ENCODE measurements at places on chromosomes 1 and 21.

DNA sequence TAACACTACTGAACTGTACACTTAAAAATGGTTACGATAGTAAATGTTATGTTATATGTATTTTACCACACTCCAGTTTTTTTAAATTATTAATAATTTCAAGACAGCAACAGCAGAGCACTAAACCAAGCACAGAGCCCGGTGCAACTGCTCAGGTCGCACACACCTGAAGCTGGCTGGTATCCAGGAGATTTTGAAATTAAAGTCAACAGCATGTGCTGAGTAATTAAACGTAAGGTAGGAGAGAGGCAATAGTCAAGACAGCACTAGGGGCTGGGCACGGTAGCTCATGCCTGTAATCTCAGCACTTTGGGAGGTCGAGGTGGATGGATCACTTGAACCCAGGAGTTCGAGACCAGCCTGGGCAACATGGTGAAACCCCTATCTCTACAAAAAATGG, 35.1 kb upstream of the SLC30A10 start:
- DNase-seq = no peak

GRCh38 chr1:31485166-31485565, 72.2 kb downstream of the SERINC2 start:
- no peak for DNase-seq

DNA sequence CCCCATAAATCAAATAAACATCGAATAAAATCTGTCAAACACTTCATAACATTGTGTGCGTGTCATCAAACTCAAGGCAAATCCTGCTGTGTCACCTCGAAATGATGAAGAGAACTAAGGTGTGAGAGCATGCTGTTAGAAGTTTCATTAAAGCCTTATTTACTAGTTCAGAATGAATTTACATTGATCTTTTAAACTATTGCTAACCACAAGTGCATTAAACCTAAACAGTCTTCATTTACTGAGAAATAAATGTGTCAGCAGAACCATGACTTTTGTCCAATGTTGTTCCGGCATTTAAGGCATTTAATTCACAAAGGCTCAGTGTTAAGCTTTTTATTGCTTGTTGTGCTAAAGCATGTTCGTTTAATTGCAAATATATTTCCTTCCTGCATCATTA, 474.4 kb downstream of the SETD4 start:
- no peak for DNase-seq

- DNase-seq = no peak
These were observed 98.0 kb upstream of the C1orf174 start for GRCh38 chr1:3998086-3998485.

GRCh38 chr1:31576201-31576669, at the start of gene TINAGL1:
TINAGL1 (plus strand) TSS chr1:31576515; CDS start chr1:31577149, 634 bp downstream.
- DNase-seq = no peak

DNA sequence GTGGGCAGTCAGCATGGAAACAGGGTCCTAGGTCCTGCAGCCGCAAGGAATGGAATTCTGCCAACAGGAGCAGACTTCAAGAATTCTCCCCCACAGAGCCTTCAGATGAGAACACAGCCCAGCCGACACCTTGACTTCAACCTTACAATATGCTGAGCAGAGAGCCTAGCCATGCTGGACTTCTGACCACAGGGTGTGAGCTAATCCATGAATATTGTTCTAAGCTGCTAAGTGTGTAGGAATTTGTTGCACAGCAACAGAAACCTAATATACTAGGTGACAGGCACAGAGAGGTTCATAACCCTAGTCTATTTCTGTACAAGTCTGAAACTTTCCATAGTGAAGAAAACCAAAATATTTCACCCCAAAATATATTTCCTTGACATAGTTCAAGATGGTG, 32.9 kb upstream of the IFNGR2 start:
- no peak for DNase-seq

DNA sequence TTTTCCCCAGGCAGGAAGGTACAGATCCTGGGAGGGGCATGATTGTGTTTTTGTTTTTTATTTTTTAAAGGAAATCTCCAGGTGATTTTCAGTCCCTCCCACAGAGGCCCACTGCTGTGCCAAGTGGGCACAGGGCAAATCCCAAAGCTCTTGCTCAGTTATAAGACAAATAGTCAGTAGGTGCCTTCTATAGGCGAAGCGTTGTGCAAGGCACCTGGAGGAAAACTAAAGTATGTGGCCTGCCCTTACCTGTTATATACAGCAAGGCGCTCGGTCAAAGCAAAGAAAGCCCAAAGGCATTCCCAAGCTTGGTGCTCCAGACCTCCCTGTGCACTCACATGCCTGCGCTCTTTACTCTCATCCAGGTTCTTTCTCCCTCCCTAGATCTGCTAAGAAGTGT, 81.0 kb downstream of the KCNJ15 start:
- no peak for DNase-seq

DNA sequence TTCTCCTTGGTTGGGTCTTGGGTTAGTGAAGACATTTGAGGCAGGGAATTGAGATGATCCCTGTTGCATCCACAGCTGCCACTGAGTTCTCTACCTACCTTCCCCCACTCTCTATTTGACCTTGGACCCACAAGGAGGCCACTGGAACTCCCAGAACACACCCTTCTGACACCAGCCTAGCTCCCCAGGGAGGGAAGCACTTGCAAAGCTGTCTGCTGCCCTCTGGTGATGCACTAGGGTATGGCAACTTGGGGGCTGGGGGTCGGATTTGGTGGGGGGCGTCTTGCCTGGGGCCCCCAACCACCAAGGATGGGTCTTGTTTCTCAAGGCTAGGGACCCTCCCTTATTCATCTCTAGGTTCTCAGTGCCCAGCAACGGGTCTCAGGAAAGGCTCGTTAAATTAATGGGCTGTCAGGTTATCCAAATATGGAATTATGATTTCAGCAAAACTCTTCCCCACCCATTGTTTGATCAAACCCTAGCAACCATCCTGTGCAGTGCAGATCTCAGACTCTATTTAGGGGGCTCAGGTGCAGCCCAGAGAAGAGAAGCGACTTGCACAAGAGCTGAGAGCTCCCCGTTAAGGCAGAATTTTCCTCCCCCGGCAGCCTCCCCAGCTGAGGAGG, 177.8 kb upstream of the KLHDC7A start:
- no peak for DNase-seq
